Aorta (tissue), 5 donors: ENCODE measurements at places on chromosomes 6 and 20.

- no peak for DNase-seq
Observed at GRCh38 chr6:86017236-86017635, 374.6 kb upstream of the SYNCRIP start.

- DNase-seq: no peak
Observed at GRCh38 chr20:45611054-45611453, 18.5 kb upstream of the WFDC10A start.

DNA sequence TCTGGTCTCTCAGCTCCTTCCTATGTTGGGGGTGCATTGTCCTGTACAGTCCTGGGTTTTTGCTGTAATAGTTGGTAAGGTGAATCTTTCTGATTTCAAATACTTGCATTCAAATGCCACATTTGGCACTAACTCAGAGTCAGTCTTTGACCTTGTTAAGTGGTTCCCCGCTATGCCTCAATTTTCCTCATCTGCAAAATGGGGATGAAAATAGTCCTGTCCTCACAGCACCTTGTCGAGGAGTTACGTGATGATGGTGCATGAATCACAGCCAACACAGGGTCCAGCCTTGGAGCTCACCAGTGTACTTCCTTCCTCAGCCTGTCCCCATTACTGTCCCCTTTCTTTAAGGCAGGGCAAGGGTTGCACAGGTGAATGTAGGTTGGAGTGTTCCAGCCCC, 1.1 kb downstream of the WFDC5 start:
- no peak for DNase-seq

GRCh38 chr6:170345662-170346061, 39.1 kb downstream of the FAM120B start:
- DNase-seq: no peak

- DNase-seq: no peak
Observed at GRCh38 chr6:145044641-145045246, 690.6 kb downstream of the EPM2A start.

DNA sequence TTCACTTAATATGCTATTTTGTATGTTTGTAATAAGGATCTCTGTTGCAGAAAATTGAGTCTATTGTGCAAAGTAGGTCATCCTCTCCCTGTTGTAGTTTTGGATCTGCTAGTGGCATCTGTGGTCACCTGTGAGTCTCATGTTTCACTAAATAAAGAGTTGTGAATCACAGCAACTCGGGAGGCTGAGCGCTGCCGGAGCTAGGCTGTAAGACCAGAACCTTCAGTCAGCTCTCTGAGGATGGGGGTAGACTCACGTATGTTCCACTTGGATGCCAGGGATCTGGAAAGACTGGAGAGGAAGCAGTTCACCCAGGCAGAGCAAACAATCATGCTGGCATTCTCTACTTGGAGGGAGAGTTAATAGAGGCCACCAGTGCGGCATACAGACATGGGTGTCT, 187.3 kb upstream of the FOXA2 start:
- DNase-seq: no peak

DNA sequence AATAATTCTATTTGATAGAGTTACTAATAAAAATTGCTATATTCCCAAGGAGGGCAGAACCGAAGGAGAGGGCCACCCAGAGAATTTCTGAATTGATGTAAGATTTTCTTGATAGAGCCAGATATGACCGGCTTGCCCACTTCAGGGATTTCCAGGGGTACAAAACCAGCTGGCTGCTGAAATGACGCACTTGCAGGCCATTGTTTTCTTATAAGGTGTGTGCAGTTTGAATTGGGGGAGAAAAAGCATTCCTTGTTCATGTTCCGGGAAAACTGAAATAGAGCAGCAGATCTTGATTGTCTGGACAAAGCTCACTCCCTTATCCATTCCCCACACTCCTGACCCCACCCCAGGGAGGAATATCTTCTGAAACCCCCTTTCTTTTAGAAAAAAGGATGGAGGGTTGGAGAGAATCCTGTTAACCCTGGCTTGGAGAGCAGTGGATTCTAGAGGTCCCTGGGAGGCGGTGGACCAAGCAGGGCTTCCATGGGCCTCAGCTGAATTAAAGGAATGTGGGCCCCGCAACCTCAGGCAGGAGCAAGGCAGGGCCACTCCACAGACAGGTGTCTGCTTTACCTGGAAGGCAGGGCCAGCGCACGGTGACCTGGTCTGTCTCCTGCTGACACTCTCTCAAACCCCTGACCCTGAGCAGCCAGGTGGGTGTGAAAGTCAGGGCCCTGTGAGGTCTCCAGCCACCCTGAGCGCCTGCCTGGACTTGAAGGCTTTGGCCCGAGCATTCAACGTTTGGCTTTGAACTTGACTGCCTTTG, 96.4 kb downstream of the TMEM170B start:
- no peak for DNase-seq

DNA sequence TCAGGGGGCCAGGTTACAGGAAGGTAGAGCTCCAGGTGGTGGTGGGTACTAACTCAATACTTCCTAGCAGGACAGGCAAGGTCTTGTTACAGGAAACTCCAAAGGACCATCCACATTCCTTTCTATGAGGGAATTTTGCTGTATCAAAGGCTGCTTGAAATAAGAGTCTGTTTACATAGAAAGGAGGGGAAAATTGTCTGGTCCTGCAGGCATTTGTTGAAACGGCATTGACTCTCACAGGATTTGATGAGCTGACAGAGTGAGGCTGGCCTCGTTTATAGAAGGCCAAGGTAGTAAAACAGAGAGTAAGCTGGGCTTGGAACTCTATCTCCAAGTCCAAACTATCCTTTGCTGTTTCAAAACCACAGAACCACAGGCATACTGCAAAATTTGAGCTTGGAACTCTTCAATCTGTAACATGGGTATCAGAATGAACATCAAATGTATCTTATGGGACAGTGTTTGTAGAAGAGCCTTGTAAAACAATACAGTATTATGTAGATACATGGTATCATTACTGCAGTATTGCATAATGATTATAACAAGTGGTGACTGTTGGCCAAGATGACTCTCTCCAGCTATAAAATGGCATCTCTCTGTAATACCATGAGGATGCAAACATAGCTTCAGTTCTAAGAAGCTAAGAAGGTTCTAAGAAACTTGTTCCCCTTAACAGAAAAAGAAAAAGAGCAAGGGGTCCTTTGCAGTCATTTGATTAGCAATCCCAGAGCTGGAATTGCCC, 61.5 kb downstream of the TRAM2 start:
- no peak for DNase-seq

GRCh38 chr6:72748759-72749158, 126.9 kb downstream of the KCNQ5 start:
- DNase-seq: no peak

DNA sequence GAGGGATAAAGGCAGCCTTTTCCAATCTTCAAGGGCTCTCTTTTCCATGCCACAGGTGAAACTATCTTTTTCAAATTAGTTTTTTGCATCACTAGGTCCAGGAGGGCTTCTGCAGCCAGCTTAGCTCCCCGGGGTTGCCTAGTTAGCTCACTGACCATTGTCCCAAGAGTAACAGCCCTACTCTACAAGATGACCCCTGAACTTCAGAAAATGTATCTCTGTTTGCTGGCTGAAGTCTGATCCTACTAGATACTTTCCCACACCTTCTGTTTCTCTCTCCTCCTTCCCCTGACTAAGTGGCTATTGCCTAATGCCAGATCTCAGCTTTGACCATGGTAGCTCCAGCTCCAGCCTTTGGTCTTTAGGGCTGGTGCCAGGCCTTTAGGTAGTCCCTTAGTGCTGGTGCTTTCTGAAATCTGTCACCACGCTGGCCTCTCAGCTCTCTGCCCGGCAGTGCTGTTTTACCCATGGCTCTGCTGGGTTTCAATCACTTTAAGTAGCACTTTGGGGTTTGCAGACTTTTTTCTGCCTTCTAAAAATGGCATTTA, 255.1 kb downstream of the RNGTT start:
- no peak for DNase-seq

DNA sequence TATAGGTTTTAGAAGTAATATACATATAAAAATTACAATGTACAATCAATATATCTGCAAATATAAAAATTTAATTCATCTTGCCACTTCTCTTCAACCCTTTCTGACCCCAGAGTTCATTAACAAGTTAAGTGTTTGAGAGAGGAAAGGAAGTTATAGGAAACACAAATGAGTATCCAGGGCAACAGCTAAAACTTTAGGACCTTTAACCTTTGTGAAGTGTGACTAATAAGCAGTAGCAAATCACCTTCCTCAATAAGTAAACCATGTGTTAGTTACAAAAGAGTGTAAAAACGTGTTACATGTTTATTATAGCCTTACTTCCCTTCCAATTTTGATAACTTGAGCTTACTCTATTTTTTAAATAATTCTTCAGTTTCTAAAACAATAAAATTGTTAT, 73.4 kb upstream of the SIM1 start:
- DNase-seq: no peak

DNA sequence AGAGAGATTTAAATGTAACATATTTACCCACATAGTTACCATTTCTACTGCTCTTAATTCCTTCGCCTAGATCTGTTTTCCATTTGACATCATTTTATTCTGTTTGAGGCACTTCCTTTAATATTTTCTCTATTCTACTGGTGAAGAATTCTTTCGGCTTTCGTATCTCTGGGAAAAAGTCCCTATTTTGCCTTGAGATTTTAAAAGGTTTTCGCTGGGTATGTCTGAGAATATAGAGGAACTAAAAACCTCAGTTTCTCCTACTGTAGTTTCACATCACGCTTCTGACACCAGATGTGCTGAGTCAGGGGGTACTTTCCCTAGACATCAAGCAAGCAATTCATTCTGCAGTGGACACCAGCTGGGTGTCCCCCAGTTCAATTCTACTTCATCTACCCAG, 61.7 kb downstream of the E2F3 start:
- no peak for DNase-seq

DNA sequence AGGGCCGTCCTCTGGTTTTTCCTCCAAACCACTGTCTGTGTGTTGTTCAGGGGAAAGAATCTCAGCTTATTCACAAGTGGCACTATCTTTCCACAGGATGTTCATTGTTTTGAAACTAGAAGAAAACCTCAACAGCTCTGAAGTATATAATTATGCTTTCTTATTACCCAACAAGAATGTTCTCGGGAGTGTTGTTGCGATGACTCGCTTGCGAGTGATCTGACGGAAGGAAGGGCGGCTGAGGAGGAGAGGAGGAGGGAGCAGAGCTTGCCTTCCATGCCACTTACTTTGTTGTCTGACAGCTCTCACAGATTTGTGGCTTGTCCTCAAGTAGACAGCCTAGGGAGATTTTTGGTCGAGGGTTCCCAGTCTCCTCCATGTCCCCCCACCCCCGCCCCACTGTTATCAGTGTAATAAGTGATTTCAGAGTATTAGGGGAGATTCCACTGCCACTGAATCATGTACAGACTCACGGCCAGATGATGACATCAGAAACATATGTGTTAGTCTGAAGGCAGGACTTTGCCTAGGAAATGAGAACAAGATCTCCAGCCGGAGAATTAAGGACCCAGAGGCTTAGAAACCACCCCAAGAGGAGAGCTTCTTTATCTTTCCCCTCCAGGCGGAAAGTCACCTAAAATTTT, 80.7 kb upstream of the CCN6 start:
- peak; percentile 67 for DNase-seq

DNA sequence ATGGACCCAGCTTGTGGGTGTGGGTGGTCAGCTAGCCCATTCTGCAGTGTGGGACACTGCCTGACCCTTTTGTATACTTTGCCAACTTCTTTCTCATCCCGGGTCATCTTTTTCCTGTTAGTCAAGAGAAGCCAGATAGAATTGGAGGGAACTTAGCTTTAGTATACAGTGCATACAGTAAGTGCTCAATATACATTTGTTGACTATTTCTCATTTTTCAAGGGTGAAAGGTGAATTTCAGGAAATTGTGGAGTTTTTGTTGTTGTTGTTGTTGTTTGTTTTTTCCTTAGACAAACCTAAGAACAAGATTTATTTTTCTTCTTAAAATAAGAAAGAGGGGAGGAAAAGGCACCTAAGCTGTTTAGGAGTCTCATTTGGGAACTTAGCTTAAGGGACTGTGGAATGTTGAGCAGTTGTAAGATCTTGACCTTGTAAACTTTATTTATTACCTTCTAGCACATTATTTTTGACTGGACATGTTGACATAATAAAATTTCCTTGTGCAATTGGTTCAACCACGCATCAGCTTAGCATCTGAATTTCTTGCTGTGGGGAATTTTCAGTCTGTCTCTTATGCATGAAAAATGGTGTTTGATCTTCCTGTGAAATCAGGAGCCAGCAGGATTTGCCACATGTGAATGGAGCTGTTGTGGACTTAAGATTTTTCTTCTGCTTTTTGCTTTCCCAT, 113.6 kb downstream of the ARID1B start:
- no peak for DNase-seq

DNA sequence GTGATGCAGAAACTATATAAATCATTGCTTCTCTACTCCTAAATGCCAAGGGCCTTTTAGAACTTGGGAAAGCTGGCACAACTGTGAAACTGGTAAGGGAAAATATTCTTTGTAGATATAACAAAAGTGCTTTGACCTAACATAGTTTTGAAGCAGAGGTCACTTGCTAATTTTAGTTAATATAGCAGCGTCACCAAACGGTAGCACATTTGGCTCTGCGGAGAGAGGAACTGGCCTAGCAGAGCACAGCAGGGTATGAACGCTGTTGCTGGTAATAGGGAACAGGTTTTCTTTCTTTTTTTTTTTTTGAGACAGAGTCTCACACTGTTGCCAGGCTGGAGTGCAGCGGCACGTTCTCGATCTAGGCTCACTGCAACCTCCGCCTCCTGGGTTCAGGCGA, 67.4 kb downstream of the ECT2L start:
- peak; percentile 50 for DNase-seq

DNA sequence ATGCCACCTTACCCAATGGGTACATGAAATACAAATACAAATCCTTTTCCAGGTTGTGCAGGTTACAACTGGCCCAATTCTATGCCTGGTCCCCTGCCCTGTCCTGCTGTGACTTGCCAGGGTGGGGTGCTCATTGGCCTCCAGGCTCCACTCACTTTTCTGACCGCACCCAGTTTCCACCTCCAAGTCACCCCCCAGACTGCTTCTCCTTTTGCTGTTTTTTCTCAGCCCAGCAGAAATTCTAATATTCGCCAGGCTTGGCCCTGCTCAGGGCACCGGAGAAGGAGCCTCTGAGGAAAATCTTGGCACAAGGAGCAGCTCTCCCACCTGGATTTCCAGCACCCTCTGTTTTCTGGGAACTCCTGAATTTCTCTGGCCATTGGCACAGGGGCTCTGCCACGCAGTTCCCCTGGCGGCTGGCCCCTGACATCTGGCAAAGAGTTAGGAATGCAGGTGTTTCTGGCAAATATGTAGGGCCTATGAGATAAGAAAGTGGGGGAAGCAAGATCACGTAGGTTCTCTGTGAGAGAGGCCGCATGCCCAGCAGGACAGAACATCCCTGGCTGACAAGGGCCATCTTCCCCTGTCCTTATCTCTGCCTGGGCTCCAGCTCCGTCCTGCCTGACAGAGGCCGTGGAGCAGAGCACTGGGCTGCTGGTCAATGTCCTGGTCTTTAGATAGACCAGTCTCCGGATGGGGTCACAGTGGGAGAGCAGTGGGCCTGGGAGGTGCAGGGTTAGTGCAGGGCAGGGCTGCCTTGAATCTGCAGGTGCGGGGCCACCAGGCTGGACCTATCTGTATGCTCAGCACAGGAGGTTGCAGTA, 2.9 kb upstream of the RAET1E start:
- peak; percentile 23 for DNase-seq

GRCh38 chr20:46704714-46705377, 4.6 kb upstream of the SLC2A10 start:
- DNase-seq: no peak

GRCh38 chr6:90173262-90173925, 123.2 kb downstream of the BACH2 start:
- DNase-seq: no peak
